ENCODE measurements at places on chromosomes 6 and 20.

- no peak for DNase-seq
These were observed 825.7 kb upstream of the MAP3K7 start for GRCh38 chr6:91412532-91412931.

- DNase-seq = no peak
These were observed 11.8 kb downstream of the RPS6KA2 start for GRCh38 chr6:166615059-166615770.

DNA sequence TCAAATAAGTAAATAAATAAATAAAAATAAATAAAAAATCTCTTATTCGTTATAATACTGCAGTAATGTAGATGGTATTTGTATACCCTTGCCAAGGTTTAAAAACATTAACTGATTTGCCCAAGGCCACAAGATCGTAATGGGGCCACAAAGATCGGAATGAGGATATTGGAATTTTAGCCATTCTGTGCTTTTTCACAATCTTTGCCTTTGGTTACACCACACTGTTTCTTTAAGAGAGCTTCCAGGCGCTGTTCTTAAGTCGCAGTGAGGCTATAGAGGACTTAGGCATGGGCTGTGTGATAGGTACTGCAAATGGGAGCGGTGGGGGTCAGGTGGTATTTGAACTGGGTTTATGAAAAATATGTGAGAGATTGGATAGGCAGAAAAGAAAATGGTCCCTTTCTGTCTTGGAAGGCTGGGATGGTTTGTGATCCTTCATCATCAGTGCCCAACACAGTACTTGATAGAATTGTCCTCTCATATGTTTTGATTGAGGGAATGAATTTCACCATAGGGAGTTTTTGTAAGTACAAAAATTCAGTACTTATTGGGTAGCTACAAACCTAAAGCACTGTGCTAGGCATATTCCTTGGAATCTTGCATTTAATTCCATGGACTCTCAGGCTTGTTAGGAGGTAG lies 1.4 kb downstream of the NUS1 start:
- peak; percentile 11 for DNase-seq

GRCh38 chr6:80932359-80932758 lies 820.1 kb downstream of the TENT5A start:
- no peak for DNase-seq

DNA sequence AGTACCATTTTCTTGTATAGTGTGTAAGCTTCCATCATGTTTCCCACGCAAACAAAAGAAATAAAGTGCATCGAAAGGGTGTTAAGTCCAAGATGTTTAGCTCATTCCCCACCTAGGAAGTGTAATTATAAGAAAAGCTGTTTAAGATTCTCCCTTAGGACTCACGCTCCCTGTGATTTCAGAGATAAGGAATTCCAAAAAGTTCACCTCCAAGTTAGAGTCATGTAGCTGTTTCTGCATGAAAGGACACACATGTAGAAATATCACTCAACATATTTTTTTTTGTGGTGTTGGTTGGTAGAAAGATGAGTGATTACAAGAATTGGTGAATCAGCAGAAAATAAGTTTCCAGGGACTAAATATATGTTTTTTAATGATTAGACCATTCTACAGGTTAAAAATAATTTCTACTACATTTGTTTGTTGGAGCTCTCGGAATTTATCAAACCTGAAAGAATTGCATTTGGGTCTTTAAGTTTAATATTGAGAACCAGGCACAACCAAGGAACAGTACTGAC lies 10.4 kb downstream of the OPN5 start:
- no peak for DNase-seq

- DNase-seq = no peak
These were observed 54.0 kb downstream of the RIN2 start for GRCh38 chr20:19812056-19812455.

DNA sequence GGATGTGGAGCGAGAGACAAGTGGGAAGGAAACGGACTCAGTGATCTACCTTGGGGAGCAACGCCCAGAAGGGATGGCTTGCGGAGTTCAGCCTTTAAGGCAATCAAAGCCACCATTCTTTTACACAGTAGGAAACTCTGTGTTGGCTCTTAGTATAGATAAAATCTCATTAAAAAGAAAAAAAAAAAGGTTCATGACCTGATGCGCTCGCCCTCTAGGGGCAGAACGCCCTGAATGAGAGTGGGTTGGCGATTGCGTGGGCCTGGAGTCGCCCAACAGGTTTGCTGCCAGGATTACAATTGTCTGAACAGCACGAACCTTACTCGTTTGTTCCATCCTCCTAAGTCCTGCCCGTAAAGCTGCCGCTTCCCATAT lies 1.2 kb downstream of the TPD52L1 start:
- DNase-seq = no peak

- DNase-seq = no peak
These were observed 63.4 kb downstream of the ARID1B start for GRCh38 chr6:156840606-156841005.

DNA sequence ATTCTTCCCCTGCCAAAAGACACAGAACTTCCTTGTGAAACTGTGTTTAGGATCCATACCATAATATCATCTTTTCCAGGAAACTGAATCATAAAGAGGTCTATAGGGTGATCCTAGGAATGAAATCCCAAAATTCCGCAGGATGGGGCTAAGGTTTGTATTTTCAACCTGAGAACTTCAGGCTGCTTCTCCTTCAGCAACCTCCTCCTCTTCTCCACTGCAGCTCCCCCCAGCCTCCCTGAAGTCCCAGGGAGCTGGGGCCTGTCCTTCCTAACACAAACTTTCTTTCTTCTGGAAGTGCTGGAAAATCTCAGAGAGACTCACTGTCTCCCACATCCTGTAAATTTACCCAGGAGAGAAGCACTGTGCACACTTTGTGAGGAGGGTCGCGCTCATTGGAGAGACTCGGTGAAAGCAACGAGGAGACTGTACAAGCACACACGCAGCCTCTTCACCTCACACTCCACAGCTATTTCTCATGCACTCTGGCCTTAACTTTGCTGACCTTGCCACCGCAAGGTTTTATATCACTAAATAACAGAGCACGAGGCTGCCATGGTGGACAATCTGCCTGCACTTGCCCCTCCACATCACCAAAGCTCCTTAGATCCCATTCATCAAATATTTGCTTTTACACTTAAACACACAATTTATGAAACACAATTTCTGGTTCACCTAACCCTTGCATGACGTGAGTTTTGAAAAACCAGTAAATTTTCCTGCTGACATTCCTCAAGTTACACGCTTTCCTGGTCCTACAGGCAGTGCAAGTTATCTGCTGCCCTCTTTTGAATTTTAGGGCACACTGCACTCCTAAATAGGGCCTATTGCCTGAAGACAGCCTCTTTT lies 14.3 kb downstream of the ID4 start:
- DNase-seq = no peak

DNA sequence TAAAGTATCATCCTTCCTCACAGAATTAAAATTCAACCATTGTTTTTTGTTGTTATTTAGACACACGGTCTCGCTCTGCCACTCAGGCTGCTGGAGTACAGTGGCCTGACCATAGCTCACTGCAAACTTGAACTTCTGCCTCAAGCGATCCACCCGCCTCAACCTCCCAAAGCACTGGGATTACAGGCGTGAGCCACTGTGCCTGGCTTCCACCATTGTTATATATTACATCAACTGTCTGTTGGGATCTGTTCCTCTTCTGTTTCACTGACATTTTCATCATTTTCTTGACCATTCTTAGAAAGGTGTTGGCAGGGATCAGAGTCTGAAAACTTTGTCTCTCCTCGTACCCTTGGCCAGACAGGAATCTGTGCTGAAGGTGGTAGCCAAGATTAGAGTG lies 21.3 kb upstream of the TULP1 start:
- DNase-seq = no peak

GRCh38 chr20:1845701-1846100 lies 49.5 kb upstream of the SIRPA start:
- no peak for DNase-seq

DNA sequence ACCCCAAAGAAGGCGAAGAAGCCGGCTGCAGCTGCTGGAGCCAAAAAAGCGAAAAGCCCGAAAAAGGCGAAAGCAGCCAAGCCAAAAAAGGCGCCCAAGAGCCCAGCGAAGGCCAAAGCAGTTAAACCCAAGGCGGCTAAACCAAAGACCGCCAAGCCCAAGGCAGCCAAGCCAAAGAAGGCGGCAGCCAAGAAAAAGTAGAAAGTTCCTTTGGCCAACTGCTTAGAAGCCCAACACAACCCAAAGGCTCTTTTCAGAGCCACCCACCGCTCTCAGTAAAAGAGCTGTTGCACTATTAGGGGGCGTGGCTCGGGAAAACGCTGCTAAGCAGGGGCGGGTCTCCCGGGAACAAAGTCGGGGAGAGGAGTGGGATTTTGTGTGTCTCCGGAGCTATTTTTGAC lies 69.6 kb downstream of the HFE start:
- no peak for DNase-seq

DNA sequence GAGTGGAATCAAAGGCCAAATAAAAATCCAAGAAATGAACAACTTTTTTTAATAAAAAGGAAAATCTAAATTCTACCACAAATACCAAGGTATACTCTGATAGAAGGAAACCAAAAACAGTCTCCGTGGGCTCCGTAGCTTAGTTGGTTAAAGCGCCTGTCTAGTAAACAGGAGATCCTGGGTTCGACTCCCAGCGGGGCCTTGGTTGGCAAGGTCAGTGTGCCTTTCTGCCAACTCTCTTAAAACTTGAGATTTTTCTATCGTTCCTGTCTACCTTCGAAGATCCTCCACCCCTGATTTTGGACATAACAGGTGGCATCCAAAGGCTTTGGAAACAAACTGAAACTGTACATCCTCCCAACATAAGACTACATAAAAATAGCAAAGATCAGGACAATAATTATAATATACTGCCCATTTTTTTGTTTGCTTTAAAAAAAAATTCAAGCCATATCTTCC lies 197.9 kb downstream of the TRIM27 start:
- no peak for DNase-seq

GRCh38 chr6:9659848-9660247 lies 755.0 kb downstream of the TFAP2A start:
- no peak for DNase-seq

DNA sequence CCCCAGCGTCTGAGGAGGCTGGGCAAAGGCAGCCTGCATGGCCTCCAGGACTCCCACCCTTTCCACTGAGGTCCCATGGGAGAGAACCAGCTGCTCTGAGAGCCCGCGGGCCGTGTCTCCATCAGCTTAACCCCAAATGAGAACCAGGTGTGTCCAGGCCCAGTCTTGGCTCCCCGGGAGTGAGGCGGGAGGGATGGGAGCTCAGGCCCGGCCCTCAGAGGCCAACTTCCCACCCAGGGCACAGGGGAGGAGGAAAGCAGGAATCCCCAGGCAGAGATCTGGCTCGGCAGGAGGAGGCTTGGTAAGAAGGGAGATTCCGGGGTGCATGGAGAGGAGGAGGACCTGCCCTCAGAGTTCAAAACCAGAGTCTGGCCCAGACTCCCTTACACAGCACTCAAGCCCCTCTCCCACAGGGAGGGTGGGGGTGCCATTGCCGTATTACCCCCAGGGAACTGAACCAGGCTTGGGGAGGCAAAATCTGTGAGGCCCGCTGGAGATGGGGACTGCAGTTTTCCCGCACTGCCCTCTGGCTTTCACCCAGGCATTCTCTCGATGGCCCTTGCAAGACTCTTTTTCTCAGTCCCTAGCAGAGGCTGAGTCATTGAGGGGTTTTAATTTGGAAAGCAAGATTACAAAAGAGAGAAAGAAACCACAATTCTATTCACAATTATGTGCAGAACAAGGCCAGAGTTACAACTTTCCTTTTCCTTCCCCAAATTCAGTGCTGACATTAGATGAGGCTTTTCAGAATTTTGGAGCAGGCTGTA lies 17.1 kb downstream of the FOXF2 start:
- DNase-seq = peak; percentile 55

DNA sequence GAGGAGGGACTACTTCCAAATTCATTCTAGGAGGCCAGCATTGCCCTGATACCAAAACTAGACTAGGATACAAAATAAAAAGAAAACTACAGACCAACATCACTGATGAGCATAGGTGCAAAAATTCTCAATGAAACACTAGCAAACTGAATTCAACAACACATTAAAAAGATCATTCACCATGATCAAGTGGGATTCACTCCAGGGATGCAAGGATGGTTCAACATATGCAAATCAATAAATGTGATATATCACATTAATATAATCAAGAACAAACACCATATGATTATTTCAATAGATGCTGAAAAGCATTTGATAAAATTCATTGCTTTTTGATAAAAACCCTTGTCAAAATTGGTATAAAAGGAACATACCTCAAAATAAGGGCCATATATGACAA lies 10.2 kb downstream of the PGBD1 start:
- DNase-seq = no peak

DNA sequence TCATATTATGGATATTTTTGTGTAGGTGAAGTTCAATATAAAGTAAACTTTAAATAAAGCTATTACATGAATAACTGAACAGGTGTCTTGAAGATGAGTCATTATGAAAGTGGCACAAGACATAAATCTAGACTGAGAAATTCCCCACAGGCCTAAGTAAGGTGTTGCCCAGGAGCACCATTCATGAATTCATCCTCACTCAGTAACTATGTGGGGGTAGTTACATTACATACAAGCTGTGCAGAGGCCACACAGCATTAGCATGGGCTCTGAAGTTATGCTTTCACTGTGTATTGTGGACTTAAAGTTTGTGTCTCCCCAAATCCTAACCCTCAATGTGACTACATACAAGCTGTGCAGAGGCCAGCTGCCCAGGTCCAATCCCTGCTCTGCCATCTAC lies 65.9 kb downstream of the BCAS1 start:
- no peak for DNase-seq

- no peak for DNase-seq
These were observed 881 bp upstream of the AIG1 start for GRCh38 chr6:143059663-143060353.

GRCh38 chr6:26104457-26105108 lies 17.4 kb downstream of the HFE start:
- no peak for DNase-seq

GRCh38 chr6:71582820-71583219 lies 294.2 kb downstream of the OGFRL1 start:
- no peak for DNase-seq

GRCh38 chr6:56677559-56677958 lies 34.9 kb upstream of the DST start:
- DNase-seq = no peak

DNA sequence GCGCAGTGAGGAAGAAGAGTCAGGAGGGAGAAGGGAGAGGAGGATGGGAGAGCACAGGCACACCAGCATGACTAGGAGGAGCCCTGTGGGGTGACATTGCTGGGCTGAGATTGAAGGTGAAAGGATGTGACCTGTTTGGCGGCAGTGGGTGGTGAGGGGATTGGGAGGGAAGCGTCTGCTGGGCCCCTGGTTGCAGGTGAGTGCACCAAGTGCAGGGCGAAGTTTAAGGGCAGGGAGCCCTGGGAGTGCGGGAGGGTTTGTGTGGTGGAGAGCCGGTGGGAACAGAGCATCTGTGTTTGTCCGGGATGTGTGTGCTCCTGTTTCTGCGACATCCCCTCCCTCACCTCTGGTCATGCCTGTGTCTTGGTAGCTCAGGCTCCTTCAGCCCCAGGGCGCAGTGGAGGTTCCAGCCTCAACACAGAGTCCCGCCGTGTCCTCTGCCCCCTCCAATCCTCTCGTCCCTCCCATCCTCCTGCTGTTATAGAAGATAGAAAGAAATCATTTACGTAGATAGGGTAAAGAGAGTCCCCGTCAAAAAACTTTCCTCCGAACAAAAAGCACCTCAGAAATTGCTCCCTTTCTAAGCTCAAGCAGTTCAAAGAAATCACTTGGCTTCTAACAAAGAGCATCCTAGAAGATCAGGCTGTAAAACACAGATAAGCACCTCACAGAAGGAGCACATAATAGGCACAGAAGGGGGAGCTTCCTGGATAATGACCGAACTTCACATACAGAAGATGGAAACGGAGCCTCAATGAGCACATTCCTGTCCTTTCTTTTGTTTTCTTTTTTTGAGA lies 25.0 kb downstream of the ULBP1 start:
- no peak for DNase-seq

GRCh38 chr6:81979767-81980166 lies 227.3 kb upstream of the TENT5A start:
- no peak for DNase-seq

Measured in inflammatory macrophage (primary cell).